ENCODE measurements at places on chromosomes 1 and 21. TPM values are rescaled to one million over a fixed set of nuclear protein-coding genes. Genes with fewer than 3 reads are reported as not detected.

Gene CENPF
- polyA plus RNA-seq = 0.22 TPM

Gene MORC3
- 6.1 TPM for polyA plus RNA-seq

Gene PROX1
- 3.6 TPM for polyA plus RNA-seq

Gene ATP8B2
- polyA plus RNA-seq = 6.4 TPM

Gene TTC24
- polyA plus RNA-seq = 0.17 TPM
